ENCODE measurements at places on chromosomes 4 and X.

DNA sequence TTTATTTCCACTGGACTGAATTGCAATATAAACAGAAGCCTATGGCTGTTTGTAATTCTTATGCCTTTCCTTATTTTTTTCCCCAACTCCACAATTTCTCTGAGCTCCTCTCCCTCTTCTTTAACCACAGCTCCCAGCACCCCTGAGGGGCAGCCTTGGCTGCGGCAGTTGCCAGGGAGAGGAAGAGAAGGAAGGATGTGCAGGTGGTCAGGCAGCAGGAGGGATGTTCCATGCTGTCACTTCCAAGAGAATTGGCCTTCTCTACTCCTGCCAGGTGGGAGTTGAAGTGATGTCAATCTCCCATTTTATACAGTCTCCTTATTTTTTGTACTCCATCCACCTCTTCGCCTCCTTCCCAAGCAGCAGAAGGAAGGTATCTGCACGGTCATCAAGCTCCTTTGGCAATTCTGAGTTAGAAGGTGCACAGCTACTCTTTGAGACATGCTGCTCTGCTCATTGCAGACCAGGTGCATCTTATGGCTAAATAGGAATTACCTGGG lies 343.3 kb upstream of the RPS6KA3 start:
- no peak for DNase-seq

DNA sequence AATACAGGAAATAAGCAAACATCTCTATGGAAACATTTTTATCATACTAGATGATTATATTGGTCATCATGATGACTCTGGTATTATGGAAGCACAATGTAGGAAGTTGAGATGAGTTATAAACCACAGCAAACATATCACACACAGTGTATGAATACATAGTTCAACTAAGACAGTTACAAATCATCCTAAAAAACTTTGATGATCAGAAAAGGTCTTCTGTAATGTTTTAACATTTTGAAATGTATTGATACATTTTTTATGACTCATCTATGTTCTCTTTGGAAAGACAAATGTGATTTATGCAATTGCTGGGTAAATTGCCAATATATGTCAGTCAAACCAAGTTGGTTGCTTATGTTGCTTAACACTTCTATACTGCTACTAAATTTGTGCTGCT lies 4.8 kb downstream of the CXCL3 start:
- peak; percentile 19 for DNase-seq

GRCh38 chrX:120452131-120452530 lies 17.0 kb downstream of the LAMP2 start:
- peak; percentile 27 for DNase-seq

GRCh38 chr4:8048856-8049676 lies 109.4 kb upstream of the AFAP1 start:
- no peak for DNase-seq

DNA sequence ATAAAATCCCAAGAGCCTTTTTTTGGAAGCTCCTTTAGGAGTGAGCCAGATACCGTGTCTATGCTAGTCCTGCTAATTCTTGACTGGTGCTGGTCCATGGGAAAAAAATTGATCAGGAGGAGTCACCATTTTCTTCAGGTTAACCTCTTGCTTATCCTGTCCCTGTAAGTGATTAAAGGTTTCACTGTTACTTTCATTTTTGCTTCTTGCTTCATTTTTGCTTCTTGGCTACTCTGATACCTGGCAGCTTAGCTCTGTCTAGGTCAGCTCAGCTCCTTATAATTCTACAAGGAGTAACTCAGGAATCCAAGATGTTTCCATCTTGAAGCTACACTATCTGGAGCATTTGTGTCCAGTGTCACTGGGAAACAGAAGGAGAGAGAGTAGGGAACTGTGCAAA lies 45.7 kb downstream of the AFM start:
- DNase-seq: no peak

DNA sequence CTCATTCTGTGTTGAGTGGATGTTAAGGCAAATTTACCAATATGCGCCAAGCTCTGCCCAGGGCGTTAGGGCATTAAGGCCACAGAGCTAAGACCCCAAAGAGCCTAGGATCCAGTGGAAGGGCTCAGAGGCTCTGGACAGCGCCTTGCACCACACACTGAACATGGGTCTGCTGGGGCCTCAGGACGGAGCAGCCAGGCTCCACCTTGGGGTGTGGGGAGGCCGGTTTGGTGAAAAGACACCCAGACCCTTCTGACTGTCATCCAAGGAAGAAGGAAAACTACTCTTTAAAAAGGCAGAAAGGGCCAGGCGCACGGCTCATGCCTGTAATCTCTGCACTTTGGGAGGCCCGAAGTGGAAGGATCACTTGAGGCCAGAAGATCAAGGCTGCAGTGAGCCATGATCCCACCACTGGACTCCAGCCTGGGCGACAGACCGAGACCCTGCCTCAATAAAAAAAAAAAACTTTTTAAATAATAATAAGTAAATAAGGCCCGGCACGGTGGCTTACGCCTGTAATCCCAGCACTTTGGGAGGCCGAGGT lies 1.3 kb upstream of the MRFAP1 start:
- DNase-seq: no peak

DNA sequence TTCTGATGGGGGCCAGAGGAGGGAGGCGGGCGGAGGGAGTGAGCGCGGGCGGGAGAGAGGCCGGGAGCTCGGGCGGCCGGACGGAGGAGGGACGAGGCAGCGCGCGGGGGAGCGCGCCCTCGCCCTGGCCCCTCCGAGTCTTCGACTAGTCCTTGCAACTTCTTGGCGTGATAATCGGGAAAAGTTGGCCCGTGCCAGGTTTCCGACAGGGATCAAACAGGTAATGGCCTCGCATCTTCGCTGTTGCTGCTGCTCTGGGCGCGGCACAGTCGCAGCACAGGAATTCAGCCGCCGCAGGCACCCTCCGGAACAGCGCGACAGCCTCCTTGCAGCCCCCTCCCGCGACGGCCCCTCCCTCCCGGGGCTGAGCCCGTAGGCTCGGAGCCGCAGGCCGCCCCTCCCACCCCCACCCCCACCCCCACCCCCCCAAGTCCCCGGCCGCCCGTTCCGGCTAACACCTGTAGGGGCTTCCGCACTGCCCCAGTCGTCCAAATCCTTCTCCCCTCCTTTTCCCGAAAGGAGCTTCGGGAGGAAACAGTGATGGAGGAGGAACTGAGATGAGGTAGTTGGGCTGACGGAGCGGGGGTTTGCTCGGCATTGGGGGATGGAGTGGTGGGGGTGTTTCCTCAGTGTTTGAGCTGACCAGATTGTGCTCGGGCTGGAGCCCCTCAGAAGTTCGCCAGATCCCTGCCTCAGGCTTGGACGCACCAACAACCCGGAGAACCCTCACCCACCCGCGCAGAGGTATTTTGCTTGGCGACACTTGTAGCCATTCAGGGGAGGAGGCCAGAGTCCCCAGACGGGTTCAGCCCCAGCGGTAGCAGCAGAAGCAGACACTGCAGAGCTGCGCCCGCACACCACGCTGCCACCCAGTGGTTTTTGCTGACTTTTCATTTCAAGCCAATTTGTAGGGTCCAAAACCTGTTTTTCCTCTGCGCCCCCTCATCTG lies at the start of gene FGF13:
Gene FGF13 (minus strand): TSS at position 319 of the 949 bp plus-strand sequence. CDS start 714 bp downstream, outside the sequence.
- DNase-seq: peak; percentile 11

- DNase-seq: no peak
Observed at GRCh38 chr4:30537456-30537855, 182.7 kb upstream of the PCDH7 start.

DNA sequence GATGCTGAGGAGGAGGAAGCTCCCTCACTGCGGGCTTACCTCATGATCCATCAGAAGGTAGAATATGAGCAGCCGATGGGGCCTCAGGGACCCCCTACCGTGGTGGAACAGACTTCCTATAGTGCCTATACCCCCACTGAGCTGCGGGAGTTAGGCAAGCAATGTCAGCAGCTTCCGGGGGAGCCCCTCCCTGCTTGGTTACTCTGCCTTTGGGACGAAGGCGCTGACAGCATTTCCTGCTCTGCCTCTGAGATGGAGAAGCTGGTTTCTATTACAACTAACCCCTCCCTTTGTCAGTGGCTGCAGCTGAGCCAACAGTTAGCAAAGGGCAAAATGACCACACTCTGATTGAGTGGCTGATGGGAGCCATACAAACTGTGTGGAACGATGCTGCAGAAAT lies 430.7 kb downstream of the IDS start:
- DNase-seq: no peak

GRCh38 chr4:185470501-185471195 lies 885 bp downstream of the CCDC110 start:
- DNase-seq: peak; percentile 29

DNA sequence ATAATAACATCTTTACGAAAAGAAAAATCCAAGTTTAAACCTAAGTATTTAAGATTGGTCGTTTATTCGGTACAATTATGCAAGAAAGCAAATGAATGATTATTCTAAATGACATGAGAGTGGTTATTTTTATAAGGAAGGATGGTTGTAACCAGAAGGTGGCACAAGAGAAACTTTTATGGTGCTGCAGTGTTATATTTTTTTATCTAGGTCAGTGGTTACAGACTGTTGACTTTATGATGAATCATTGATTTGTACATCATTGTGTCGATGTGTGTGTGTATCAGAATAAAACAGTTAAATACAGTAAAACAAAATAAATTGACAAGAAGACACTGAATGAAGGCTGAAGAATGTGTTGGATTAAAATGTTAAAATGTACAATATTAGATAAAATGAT lies 9.8 kb downstream of the DCAF8L2 start:
- DNase-seq: peak; percentile 2

DNA sequence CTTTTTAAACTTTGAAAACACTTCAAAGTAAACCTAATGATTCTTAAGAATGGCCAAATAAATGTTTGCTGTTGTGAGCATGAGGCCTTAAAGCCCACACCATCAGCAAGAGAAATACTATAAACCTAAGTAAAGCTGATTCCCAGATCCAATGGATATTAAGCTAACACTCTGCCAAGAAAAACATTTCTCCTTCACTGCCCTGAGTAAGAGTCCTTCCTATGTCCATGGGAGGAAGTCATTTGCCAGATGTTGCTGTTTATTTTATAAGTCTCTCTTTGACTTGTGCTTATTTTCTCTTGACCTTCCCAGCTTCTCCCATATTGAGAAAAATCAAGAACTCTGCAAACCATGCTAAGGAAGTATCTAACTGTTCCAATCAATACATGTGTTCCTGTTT lies 154.3 kb upstream of the EDNRA start:
- no peak for DNase-seq

DNA sequence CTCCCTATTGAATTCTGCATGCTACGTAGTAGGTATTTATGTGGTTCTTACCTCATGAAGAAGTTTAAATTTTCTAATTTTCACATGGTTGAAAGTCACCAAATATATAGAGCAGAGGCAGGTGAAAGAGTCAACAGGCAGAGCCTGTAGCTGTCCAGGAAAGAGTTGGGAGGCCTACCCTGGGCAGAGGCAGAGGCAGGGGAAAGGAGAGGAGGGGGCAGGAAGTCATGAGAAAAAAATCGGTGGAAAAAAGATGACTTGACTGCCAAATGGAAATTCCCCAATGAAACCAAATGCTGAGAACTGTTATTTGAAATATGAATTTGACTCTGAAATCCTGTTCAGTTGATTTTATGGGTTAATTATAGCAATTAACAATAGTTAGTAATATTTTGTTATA lies 23.1 kb upstream of the GPR34 start:
- no peak for DNase-seq

DNA sequence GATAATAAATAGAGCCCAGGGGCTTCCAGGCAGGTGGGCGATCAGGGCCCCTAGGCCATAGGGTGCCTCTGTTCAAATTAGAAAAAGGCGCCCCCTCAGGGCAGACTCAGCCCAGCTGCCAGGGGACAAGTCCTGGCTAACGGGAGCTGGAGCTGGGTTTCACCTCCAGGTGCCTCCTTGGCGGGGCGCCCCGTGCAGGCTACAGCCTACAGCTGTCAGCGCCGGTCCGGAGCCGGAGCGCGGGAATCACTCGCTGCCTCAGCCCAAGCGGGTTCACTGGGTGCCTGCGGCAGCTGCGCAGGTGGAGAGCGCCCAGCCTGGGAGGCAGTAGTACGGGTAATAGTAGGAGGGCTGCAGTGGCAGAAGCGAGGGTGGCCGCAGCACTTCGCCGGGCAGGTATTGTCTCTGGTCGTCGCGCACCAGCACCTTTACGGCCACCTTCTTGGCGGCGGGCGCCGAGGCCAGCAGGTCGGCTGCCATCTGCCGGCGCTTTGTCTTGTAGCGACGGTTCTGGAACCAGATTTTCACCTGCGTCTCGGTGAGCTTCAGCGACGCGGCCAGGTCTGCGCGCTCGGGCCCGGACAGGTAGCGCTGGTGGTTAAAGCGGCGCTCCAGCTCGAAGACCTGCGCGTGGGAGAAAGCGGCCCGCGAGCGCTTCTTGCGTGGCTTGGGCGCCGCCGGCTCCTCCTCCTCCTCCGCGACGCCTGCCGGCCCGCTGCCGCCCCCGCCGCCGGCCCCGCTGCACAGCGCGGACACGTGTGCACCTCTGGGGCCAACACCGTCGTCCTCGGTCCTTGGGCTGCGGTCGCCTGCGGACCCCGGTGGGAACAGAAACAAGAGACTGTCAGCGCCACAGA lies 2.4 kb downstream of the NKX3-2 start:
- peak; percentile 7 for DNase-seq

DNA sequence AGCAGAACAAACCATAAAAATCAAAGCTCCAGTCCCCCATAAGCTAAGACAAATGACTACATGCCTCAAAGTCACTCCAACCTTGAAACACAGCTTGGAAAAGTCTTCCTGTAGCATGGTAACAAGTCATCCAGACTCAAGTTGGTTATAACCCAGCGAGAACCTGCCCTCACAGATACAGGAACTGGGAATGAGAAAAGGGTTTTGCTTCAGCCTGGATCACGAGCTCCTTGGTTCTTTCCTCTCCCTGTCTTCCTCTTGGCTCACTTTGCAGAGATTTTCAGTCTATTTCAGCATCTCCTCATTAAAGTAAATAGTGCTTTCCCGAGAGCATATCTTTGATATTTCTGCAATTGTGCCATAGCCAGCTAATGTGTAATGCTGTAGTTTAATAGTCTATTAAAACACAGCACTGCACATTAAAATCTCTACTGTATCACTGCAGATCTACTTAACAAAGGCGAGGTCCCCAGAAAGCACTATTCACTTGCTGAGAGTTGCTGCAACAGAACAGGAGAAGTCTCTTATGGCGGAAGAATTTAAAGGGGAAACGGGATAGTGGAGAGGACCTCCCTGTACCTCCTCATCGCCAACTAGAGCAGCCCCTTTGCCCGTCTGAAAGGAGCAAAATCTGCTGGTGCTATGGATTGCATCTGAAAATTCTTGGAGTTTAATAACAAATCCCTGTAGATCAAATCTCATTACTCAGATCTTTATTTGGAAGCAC lies 249.3 kb upstream of the GATB start:
- DNase-seq: no peak

DNA sequence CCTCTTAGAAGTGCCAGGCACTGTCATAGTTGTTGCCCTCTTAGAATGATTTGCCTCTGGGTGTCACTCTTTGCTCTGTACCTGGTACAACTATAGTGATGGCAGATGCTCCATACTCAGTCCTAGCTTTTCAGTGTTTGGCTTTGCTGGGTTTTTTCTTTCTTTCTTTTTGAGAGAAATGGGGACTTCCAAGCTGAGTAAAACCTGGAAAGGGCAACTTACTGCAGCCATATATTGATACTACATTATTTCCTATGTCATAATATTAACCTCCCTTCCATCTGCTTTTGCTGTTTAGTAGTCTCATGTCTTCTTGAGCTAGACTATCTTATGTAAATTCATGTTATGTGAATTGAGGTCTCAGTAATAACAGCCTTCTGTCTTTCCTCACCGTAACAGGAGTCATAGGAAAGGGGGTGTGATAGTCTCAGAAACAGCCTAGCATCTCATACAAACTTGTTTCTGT lies 49.0 kb downstream of the NIPAL1 start:
- DNase-seq: no peak

GRCh38 chr4:125704726-125705125 lies 390.0 kb downstream of the FAT4 start:
- no peak for DNase-seq
